ENCODE measurements at places on chromosomes 1 and 21.

GRCh38 chr1:230317823-230318819 is 108.0 kb downstream of the PGBD5 start:
- DNase-seq: no peak

DNA sequence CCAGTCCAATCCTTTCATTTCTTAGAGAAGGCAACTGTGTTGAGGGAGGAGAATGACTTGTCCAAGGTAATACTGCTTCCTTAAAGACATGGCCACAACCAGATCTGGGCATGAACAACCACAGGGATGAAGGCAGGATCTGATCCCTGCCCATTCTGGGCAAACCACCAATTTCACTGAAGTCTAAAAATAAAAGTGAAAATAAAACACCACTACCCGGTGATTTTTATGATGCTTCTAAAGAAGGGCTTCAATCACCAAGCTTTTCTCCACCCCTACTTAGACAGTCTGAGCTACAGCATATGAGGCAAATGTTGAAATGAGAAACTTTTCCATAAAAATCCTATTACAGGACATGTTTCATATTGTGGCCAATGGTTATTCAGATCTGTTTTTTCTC is 133.0 kb downstream of the PTPN14 start:
- DNase-seq: peak; percentile 64

- no peak for DNase-seq
These were observed 102.0 kb downstream of the CRYAA start for GRCh38 chr21:43270800-43271301.

- no peak for DNase-seq
These were observed 296.7 kb upstream of the PTBP2 start for GRCh38 chr1:96424877-96425276.

DNA sequence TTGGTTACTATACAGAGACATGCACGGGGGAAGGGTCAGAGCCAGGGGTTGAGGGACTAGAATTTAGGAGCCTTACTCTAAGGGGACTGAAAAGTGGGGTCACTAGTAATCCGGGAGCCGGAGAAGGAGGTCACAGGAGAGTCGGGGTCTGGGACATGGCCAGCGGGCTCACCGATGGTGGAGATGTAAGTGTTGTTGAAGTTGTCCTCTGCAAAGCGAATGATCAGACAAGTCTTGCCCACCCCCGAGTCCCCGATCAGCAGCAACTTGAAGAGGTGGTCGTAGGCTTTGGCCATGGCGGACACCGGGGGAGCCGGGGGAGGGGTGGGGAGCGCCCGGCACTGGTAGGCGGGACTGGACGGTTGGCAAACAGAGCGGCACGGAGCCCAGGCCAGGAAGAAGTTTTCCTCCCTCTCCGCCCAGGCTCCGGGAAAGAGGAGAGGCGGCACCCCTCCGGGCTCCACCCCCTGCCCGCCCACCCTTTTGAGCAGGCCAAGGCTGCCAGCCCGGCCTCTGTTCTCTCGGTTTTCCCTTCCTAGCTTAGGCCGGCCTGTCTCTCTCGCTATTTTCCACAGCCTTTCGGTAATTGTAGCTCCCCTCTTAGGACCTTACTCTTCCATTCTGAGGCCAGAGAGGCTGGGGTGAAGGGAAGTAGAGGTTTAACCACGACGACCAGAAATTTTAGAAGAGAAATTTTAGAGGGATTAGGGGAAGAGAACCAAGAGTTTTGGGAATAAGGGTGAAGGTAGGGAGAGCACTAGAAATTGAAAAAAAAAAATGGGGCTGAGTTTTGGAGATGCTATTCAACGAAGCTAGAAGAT is at the start of gene RAB13:
Gene RAB13 (minus strand): TSS at position 399 of the 821 bp plus-strand sequence. CDS start 103 bp downstream, at position 296.
- peak; percentile 91 for DNase-seq

DNA sequence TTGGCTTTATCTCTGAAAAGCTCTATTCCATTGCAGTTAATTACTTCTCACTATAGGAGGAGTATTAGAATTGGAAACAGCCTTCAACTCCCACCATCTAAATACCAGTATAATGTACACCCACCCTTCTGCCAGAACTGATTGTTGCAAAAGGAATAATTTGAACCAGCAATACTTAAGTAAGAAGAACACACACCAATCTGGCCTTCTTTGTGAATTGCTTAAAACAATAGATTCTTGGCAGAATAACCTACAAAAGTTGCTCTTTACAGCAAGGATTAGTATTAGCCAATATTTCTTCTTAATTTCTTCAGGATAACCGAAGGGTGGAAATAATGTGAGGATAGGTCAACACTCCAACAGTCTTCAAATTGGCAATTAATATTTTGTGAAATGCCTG is 54.9 kb upstream of the ADAMTS5 start:
- no peak for DNase-seq

DNA sequence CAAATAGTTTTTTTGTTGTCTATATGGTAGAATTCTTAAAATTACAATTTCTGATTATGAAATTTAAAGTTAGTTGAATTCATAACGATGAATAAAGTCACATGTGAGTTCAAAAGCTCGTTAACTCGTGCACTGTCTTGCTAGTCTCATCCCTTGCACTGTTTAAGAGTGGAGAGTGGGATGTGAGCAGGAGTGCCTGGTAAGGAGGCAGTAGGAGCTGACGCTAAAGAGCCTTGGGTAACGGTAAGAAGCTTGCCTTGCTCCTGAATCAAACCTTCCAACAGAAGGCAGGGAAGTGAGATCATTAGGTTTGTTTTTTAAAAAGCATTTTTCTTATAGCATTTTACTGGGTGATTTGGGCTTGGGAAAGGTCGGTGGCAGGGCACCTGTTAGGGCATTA is 2.3 kb upstream of the FASLG start:
- DNase-seq: no peak

- DNase-seq: peak; percentile 42
These were observed 70.7 kb downstream of the ABCA4 start for GRCh38 chr1:94050254-94050653.

GRCh38 chr1:96840396-96840795 is 118.8 kb downstream of the PTBP2 start:
- peak; percentile 32 for DNase-seq

GRCh38 chr1:182600036-182600713 is 4.0 kb downstream of the RGS16 start:
- DNase-seq: no peak

DNA sequence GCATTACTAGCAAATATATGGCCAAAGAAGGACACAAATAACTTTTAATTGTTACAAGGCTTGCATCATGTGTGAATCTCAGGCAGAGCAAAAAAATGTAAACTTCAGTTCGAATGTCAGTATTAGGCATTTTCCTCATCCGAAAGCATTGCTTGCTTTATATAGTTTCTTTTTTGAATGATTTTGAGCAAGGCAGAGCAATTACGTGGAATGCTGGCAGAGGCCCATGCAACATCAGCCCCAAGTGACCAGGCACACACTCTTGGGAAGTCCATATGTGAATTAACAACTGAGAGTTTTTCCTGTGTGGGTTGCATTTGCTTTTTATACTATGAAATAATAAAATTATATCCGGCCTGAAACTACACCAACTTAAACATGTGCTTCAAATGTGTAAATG is 274.8 kb downstream of the PTPRC start:
- peak; percentile 68 for DNase-seq

DNA sequence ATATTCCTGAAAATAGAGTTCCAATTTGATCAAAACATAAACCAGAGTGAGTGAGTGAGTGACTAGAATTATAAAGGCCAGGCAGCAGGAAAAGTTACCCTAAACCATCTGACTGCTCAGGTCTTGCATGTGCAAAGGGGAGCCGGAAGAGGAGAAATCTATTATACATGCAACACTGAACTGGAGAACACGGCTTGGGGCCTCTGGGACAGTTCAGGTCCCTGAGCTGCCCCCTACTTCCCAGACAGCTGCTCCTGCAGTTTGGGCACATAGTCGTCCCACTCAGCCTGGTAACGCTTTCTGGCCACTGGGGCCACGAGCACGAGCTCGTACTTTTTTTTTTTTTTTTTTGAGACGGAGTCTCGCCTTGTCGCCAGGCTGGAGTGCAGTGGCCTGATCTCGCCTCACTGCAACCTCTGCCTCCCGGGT is 40.1 kb downstream of the PTPRC start:
- DNase-seq: no peak

DNA sequence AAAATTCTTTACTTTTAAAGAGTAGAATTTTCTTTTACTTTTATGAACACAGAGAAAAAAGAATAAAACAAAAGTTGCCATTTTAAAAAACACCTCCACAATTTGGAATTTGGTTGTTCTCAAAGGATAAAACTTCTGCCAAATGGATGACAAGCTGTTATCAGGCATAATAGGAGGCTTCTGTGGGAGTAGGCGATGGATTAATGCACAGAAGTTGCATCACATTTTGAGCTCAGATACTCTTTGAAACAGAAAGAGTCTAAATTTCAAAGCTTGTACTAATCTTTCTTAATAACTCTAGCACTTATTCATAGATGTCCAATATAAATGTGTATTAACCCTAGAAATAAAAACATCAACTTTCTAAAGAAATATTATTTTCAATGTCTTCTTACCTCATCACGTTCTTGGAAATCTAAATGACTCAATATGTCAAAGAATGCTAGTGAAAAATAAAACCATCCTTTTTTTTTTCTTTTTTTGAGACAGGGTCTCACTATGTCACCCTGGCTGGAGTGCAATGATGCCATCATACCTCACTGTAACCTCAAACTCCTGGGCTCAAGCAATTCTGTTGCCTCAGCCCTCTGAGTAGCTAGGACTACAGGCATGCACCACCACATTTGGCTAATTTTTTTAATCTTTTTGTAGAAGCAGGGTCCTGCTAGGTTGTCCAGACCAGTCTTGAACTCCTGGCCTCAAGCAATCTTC is 112.8 kb upstream of the USP25 start:
- DNase-seq: no peak

DNA sequence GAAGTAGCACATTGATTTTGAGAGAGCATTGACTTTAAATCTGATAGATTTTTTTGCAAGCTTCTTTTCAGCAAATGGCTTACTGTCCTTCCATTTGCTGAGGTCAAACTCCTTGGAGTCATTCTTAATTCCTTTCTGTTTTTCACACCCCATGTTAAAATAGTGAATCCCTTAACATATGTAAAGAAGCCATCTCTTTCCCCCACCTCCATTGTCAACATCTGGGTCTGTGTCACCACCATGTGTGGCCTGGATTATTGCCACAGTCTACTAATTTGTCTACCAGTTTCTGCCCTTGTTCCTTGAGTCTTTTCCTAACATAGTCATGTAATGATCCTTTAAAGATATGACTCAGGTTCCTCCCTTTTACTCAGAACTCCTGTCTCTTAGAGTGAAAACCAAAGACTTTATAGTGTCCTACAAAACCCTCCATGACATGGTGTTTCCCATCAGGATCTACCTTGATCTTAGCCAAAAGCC is 104.7 kb downstream of the ST6GALNAC3 start:
- DNase-seq: no peak

GRCh38 chr1:57963581-57963980 is 539.7 kb upstream of the DAB1 start:
- DNase-seq: no peak

- DNase-seq: no peak
These were observed 18.7 kb upstream of the CD55 start for GRCh38 chr1:207302618-207303393.

DNA sequence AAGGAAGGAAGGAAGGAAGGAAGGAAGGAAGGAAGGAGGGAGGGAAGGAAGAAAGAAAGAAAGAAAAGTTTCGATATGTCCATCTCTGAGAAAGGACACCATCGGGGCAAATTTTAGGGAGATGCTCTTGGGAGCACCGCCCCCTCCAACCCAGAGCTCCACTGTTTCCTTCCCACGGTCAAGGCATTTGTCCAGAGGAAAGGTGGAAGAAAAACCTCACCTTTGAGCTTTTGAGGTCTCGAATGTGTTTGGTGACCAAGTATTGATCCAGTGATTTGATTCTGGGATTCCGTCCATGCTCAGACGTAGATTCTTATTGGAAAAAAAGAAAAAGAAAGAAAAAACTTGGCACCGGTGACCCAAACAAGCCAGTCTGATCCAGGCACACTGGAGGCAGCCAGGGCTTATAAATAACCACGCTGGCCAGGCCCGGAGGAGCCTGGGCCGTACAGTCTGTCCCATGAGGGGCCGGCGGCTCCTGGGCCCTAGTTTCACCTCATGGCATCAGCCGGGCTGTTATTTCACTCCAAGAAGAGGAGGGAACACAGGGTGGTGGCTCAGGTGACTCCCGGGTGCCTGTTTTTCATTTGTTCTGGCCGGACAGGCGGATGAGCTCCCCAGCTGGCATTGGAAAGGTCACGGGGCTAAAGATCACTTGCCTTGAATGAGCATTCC is 36.1 kb upstream of the SLC25A33 start:
- DNase-seq: no peak

DNA sequence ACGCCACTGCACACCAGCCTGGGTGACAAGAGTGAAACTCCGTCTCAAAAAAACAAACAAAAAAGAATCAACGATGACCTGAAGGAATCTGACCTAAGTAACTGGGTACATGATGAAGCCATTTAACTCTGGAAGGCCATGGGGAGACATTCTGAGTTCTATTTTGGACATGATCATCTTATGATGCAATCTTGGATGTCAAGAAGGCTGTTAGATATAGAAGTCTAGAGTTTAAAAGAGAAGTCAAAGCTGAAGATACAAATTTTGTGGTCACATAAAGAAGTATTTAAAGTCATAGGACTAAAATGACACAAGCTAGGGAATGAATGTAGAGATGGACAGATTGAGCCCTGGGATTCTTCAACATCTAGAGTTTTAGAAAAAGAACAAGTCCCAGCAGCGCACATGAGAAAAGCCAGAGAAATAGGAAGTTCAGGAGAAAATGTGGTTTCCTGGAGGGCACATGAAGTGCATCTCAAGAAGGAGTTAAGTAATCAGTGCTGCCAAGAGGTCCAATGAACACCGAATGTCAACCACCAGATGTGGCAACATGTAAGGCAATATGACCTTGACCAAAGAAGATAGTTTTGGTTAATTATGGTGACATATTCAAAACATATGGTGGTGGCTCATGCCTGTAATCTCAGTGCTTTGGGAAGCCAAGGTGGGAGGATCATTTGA is 26.8 kb downstream of the ELK4 start:
- DNase-seq: no peak

DNA sequence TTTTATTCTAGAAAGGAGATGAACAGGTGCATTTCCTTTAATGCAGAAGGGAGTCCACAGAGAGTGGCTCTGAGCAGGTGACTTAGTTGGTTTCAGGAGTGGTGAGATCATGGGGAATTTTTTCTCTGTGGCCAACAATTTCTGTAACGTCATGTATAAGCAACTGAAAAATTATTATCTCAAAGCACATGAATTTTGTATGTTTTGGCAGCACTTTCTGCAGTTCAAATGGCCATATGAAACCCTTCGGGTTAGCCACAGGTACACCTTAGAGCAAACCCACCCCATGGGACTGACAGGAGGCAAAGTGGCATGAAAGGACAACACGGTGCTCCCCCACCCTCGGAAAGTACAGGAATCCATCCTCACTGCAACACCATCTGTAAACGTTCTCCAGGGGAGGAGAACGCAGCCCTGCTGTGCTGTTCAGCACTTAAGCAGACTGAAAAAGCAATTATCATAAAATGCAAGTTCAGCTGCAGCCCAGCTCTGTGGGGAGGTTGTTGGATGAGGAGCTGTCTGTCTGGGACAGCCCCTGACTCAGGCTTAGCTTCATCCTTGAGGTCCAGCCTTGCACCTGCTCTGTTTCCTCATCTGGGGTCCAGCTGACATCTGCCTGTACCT is 55.8 kb upstream of the CLDN14 start:
- no peak for DNase-seq

- no peak for DNase-seq
These were observed 45.8 kb downstream of the NR5A2 start for GRCh38 chr1:200073286-200073637.

Data from EH (cell line).